T-helper 17 cell (primary cell): ENCODE measurements at places on chromosomes 7 and 10.

GRCh38 chr7:155733582-155734444 lies 78.5 kb downstream of the SHH start:
- DNase-seq = no peak

DNA sequence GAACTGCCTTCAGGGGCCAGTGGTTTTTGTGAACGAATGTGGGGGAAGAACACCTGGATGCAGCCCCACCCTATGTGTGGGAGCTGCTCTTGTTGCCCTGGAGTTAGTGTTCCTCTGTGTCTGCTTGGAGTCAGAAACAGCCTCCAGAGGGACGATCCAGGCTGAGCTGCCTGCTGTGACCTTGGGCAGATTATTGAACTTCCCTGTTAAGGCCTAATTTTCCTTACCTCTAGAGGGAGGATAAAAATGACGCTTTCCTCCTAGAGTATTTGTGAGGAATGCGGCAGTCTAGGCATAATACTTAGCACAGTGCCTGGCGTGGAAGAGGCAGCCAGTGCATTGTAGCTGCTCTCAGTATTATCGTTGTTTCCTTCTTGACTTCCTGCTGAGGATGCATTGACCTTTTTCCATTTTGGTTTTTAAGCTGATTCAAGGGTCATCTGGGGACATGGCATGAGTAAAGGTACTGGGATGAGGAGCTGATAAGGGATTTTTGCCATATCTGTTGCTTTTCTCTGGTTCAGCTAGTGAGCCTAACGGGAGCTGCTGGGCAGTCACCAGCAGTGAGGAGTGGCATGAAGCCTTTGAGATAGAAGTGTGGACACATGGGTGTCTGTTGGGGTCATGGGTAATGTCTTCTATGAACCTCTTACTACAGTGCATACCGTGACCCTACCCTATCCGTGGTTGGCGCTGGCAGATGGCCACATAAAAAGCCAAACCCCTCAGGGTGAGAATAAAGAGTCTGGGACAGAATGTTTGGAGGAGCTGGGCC lies 6.4 kb downstream of the ZFYVE27 start:
- DNase-seq = no peak

- DNase-seq = no peak
Measured at GRCh38 chr10:35795131-35795824, 153.2 kb upstream of the FZD8 start.

DNA sequence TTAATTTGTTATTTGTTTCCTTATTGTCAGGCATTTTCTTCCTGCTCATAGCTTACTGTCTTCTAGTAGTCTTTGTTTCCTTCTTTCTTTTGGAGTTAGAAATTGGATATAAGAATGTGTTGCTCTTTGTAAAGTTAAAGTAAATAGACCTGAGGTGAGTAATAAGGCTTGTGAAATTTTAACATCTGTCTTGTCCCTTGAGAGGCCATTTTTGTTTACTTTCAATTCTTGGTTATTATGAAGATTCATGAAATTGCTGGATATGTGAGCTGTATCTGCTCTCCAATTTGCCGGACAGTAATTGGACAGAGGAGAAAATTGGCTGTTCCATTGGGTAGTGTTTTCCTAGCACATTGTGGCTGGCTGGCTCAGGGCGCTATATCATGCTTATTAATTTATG lies 260.7 kb downstream of the EXOC4 start:
- no peak for DNase-seq

DNA sequence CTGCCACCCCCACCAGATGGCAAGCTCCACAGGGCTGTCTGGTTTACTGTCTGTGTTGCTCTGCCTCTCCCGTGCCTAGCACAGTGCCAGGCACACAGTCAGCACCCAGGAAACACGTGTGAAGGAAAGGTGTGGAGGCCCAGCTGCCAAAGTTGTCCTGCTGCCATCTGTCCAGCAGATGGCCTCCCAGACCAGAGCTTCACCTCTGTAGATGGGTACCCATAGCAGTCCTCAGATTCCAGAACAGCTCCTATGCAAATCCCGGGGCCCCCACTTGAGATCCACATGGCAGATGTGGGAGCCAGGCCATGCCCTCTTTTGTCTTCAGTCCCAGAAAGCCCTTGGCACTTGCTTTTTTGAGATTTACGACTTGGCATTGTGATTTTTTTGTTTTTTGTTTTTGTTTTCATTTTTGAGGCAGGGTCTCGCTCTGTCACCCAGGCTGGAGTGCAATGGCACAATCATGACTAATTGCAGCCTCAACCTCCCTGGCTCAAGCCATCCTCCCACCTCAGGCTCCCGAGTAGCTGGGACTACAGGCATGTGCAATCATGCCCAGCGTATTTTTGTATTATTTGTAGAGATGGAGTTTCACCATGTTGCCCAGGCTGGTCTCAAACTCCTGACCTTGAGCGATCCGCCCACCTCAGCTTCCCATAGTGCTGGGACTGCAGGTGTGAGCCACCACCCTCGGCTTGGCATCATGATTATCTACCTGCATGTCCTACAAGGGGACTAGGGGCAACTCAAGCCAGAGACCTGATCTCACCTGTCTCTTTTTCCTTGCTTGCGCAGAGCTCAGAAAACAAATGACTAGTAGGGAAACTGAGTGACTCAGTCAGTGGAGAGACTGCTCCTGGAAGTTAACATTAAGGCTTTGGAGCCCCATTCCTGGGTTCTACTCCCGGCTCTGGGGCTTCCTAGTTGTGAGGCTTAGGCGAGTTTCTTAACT lies 16.9 kb upstream of the PALD1 start:
- no peak for DNase-seq
